Umbilical cord (tissue), 2 donors: ENCODE measurements at places on chromosomes 3 and 15. TPM values are rescaled to one million over a fixed set of nuclear protein-coding genes. Genes with fewer than 3 reads are reported as not detected.

Gene NR2E3
- not detected for total RNA-seq

Gene OR5K2
- 1.4 TPM for total RNA-seq

Gene SLC15A2
- total RNA-seq: 12.0 TPM

Gene CDCP1
- total RNA-seq: 0.72 TPM

Gene SEMA5B
- 6.0 TPM for total RNA-seq

- no peak for DNase-seq
These were observed 43.4 kb downstream of the HLTF start for GRCh38 chr3:149042789-149043386.

DNA sequence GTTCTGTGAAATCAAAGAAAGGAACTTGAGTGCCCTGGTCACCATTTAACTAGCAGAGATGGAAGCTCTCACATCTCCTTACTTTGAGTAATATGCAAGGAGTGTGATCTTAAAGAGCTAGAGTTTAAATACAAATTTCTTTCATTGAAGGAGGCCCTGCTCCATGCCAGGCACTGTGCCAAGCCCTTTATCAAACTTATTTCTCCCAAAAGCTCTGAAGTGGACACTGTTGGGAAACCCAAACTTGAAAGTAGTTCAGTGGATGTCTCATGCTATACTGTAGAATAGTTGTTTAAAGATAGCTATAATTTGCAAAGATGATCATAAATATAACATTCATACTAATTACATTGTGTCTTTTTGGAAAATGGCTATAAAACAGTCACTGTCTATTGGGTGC is 17.1 kb downstream of the GALNT15 start:
- peak; percentile 16 for DNase-seq

DNA sequence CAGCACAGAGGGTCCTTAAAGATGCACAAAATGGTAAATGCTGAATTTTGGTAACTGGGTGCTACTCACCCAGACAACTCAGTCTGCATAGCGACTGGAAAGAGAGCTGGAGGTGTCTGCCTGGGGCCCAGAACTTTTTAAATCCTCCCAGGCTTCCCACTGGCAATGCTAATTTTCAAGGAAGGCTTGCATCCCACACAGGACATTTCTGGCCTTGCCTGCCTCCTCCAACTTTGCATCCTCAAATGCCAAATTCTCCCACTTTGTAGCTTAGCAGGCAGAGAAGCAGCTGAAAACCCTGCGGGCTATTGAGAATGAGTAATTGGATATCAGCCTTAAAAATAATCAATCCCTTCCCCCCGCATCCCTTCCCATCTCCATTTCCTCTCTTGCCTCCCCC is 656.6 kb upstream of the ADAMTS9 start:
- no peak for DNase-seq

DNA sequence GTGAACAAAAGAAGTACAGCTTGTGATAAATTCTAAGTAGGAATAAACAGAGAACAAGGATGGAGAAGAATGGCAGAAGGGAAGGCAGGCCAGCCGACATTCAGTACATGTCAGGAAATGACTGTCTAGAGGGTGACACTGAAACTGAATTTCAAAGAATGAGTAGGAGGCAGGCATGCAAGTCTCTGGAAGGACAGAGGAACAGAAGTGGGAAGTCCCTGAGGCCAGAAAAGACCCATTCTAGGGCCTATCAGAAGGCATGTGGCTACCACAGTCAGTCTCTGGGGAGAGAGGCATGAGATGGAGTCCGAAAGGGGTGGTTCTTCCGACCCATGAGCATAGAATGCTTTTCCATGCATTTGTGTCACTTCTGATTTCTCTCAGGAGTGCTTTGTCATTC is 243.5 kb upstream of the UBE2E2 start:
- DNase-seq: no peak

DNA sequence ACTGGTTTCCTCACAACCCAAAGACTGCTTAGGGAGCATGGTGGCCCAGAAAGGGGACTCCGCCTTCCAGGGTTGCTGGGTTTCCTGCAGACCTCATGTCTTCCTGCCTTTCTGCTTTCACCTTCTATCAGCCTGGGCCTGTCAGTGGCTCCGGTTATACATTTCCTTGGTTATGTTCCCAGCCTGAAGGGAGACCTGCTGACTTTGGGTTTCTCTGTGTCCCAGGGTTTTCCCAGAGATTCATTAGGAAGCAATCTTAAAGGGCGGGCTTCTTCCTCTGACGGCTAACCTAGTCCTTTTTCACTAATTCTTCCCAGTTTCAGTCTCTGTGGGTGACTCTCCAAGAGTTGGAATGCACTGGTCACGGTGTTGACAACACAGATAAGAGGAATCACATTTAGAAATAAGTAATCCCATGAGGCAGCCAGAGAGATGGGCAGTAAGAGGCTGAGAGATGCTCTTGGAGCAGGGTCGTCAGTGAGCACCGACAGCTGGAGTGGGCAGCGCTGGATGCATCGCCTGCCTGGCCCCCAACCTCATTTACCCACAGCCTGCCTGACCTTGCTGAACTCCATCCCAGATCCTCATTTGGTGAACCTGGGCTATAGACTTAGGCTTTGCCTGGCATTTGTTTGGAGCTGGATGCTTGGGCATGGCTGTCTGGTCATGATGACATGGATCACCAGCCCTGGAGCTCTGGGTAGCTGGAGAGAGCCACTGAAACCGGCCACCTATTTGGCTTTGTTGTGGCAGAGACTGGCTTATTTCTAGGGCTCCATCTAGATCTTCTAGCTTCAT is 10.0 kb upstream of the EHD4 start:
- DNase-seq: no peak

- no peak for DNase-seq
These were observed 126.3 kb downstream of the EEFSEC start for GRCh38 chr3:128279601-128279880.

DNA sequence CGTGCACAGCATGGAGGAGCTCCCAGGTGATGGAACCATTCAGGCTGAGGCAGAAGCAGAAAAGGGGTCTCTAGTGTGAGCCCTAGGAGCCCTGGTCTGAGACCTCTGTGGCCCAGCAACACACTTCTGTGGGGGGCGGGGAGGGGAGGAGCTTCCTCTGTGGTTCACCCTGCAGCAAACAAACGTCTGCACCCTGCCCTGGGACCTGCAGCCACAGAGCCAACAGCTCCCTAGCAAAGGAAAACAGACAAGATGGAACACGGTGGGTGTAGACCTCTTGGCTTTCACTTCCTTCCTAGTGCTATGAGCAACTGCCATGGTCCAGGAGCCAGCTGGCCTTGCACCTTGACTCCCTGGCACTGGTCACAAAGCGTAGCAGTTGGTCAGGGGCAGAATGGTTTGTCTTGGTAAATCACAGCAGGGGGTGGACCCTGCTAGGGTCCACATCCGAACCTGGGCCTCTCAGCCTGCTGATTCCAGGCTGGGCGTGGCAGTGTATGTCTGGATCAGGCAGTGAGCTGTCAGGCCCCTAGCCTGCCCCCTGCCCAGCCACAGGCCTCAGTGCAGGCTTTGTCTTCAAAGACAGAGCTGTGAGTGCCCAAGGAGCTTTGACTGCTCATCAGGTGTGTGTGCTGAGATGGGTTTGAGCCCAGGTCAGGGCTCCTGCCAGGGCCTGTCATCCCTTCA is 6.7 kb downstream of the AMIGO3 start:
- no peak for DNase-seq

GRCh38 chr3:42486814-42487565 is 15.5 kb upstream of the VIPR1 start:
- DNase-seq: no peak

GRCh38 chr15:70530503-70530902 is 232.9 kb downstream of the UACA start:
- no peak for DNase-seq

GRCh38 chr15:48721061-48721810 is 75.7 kb upstream of the FBN1 start:
- no peak for DNase-seq
